ENCODE measurements at places on chromosomes 7 and 10. TPM values are rescaled to one million over a fixed set of nuclear protein-coding genes. Genes with fewer than 3 reads are reported as not detected.

The STEAP1B gene
- 89.9 TPM for total RNA-seq

The CTAGE8 gene
- 0.39 TPM for total RNA-seq

- no peak for DNase-seq
Observed at GRCh38 chr7:116955340-116955739, 2.0 kb downstream of the ST7 start.

The ADRB1 gene
- not detected for total RNA-seq

DNA sequence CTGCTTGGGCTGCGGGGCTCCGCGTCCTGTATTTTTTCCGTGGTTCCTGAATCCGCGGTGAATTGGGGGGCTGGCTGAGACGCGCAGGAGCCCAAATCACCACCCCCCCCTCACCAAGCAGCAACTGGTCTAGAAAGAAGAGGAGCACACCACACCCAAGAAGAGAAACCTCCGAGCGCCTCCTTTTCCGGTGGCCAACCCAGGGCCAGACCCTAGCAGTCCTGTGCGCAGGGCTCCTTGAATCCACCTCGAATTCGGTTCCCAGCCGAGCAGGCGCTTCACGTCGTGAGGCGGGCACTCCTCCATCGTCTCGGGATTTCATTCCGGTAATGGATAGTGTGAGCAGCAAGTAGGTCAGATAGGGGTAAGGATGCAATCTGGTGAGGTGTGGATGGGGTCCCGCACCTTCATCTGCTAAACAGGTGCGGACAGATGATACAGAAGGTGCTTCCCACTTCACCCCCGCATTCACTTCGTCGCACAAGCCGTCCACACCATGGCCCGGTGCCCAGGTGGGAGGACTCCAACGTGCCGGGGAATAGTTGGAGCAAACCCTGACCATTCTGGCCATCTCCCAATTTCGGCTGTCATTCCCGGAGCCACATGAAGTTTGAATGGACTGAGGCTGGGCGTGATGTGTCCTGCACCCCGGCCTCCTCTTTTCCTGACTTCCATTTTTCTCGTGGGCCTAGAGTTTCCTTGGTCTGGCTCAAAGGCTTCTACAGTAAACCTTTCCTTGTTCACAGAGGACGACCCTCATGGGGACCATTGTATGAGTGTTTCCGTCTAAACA is 19.8 kb upstream of the ZNF273 start:
- no peak for DNase-seq

DNA sequence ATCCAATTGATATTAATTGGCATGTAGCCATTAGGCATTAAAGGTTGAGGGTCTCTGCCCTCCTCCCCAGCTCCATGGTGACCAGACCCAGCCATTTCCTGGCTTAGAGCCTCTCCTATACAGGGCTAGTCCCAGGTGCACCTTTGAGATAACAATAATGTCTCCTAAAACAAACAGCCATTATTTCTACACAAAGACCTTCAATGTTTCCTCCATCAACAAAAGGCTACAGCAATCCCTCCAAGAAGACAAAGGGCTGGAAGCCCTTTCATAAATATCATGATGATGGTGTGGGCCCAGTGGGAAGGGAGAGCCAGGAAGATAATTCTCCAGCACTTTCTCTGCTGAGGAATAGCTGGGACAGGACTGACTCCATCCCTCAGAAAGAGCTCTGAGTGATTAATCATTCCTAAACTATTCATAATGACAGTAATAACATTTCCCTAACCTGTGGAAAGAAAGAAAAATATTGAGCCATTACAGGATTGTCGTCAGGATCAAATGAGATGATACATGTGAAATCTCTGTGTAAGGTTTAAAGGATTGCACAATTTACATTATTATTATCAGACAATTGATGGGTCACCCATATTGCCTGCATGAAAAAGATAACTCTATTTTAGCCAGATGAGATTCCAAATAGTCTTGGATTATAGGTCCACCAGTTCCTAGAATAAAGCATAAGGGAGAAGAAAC is 10.2 kb downstream of the PKD2L1 start:
- no peak for DNase-seq

The IMMP2L gene
- total RNA-seq = 10.5 TPM

- no peak for DNase-seq
Observed at GRCh38 chr10:103551619-103552602, 58.4 kb downstream of the NEURL1 start.

DNA sequence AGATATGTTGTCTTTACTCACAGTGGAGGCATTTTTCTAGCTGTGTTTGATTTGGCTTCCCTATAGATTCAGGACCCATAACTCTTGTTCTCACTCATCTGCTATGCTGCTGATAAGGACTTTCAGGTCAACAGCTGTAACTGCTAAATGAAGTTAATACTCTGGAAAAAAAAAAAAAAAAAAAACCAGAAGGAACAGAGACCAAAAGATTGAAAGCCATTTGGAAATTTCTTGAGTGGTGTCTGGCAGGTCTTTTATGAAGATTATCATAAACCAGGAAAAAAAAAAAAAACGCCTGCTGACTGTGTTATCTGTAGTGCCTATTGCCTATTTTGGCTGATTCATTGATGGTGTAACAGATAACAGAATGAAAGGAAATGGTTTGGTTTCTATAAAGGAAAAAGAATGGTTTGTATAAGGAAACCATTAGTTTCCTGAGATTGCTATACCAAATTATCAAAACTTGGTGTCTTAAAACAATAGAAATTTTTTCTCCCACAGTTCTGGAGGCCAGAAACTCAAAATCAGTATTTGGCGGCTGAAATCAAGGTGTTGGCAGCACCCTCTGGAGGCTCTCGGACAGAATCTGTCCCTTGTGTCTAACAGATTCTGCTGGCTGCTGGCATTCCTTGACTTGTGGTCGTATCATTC is 60.5 kb upstream of the BET1 start:
- DNase-seq = peak; percentile 69

DNA sequence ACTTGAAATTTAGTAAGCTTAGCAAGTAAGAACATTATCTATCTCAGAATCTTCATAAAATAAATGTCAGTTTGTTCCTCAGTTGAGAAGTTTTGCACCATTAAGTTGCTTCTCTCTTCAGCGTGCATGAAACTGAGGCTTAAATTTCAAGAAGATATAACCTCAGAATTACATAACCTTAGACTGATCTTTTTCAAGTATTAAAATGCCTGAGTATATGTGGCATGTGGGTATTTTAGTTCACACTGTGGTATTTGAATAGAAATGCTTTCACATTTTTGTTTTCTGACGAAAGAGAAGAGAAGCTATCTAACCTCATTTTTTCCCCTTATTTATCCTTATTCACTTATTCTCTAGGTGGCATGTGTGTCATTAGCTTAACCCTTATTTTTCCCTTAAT is 104.1 kb downstream of the PHF14 start:
- DNase-seq = no peak

DNA sequence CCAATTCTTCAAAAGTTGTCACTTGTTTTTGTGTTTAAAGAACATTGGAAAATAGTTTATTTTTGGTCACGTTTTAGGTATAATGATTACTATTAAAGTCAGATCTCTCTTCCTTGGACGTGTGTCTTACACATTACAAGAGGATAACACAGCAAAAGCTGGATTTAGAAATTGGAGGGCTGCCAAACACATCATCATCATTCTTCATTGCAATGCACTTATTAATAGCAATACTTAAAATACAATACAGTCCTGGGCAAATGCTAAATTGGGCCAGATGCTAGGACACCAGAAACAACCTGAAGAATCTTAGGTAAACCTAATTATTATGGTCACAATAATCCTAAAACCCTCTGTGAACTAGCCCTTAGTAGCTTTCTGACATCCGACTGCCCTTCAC is 303.6 kb downstream of the DGKB start:
- no peak for DNase-seq

The MOGAT3 gene
- not detected for total RNA-seq

The NUTM2B gene
- total RNA-seq = 0.24 TPM

- DNase-seq = no peak
Observed at GRCh38 chr10:37489658-37490003, 364.2 kb downstream of the ANKRD30A start.

DNA sequence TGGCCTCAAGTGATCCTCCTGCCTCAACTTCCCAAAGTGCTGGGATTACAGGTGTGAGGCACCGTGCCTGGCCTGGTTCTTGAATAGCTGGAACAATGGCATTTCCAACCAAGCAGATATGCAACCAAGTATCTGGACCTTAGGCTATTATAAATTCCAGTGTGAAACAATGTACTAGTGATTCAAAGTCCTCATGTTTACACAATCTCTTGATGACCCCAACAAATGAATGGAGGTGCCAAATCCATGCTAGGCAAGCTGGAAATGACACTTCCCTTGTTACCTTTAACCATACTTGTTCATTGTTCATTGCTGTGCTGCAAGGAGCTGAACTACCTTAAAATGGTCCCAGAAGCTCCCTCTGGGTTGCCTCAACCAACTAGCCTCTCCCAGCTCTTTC is 282.2 kb upstream of the KLF14 start:
- DNase-seq = no peak

- peak; percentile 57 for DNase-seq
Observed at GRCh38 chr10:72337039-72337629, 17.6 kb downstream of the DNAJB12 start.

The TAS2R41 gene
- not detected for total RNA-seq

GRCh38 chr10:100568912-100569311 is 33.2 kb downstream of the HIF1AN start:
- DNase-seq = no peak

DNA sequence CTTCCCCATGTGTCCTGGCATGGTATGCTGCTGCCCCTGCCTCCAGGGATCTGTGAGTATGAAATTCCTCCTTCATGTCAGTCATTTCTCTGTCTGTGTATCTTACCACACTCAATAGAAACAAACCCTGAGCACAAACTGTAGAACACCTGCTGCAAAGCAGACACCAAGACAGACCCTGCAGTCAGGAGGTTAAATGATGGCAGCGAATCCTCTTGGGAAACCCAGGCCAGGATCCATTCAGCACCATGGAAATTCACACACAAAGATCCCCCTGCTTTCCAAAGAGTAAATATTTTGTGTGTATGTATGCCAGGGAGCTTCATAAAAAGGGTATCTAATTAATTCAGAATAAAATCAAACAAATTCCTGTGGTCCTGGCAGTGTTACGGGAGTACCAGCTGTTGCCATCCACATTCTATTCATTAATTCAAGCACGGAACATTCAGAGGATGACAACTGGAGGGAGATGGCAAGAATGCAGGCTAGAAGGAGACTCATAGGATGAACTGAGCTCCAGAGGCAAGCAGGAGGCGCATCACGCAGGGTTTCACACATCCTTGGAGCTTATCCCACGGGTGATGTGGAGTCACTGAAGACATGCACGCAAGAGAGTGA is 14.8 kb downstream of the ITIH5 start:
- DNase-seq = peak; percentile 26

The LRIT1 gene
- total RNA-seq = not detected

The RAMP3 gene
- 0.78 TPM for total RNA-seq

DNA sequence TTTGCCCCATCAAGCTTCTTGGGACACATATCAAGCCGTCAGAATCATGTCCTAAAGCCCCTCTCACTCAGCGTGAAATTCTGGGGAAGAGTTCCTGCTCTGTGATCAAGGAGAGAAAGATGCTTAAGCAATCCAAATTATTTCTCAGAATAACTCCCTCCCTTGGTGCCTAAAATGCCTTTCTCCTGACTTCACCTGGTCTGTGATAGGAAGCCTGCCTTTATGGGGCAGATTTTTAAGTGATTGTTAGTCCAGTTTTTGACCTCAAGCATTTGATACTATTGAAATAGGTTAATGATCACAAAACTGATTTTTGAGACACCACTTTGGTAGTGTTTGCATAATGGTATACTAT is 76.4 kb upstream of the MAGI2 start:
- DNase-seq = no peak

GRCh38 chr7:74269757-74270277 is 15.6 kb upstream of the RFC2 start:
- peak; percentile 80 for DNase-seq

The CTAGE4 gene
- total RNA-seq = 0.29 TPM

DNA sequence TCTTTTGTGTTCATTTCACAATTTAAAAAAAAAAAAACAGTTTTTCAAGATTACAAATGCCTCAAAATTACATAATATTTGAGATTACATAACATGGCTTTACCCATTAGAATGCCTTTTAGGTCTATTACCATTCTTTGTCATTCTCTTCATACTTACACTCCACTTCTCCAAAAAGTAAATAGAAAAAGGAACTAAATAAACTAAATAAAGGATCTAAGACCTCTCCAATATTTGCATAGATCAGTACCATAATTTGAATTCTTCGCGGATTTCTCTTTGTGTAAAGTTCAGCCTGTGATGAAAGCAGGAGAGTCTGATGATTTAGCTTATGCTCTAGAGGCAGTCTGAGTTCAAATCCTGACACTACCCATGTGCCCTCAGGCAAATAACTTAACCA is 56.4 kb upstream of the C1GALT1 start:
- DNase-seq = no peak

The PSAP gene
- total RNA-seq = 324 TPM

The CPA4 gene
- total RNA-seq = 17.9 TPM

- no peak for DNase-seq
Observed at GRCh38 chr10:92829042-92829785, 19.1 kb upstream of the EXOC6 start.

GRCh38 chr10:11307937-11308336 is 290.3 kb downstream of the CELF2 start:
- DNase-seq = no peak

DNA sequence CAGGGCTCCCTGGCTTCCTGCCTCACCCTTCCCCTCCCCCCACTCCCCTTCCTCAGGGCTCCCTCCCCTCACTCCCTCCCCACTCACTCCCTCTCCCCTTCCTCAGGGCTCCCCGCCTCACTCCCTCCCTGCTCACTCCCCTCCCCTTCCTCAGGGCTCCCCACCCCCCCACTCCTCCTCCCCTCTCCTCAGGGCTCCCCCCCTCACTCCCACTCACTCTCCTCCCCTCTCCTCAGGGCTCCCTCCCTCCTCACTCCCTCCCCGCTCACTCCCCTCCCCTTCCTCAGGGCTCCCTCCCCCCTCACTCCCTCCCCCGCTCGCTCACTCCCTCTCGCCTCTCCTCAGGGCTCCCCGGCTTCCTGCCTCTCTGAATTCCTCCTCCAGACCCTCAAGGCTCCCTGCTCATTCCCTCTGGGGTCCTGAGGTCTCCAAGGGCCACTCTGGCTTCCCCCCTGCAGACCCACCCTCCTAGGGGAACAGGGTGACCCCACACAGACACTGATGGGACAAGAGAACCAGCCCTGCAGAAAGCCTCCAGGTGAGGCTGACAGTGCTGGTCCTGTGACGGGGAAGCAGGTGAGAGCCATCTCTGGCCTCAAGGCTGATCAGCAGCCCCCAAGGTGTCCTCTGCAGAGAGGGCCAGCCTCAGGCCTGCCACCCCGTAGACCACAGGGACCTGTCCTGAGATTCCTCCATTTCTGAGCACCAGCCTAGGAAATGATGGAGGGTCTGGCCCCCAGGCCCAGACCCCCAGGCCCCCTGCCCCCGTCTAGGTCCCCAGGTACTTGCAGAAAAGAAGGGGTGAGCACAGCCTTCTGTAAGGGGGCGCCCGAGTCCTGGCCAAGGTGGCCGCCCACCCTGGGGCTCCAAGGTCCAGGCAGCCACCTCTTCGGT is 47.2 kb downstream of the PWWP2B start:
- no peak for DNase-seq

GRCh38 chr10:76991621-76992020 is 646.0 kb downstream of the KCNMA1 start:
- no peak for DNase-seq

- peak; percentile 62 for DNase-seq
Observed at GRCh38 chr10:61903221-61903927, 1.9 kb downstream of the ARID5B start.

GRCh38 chr7:100431286-100431735 is 1.7 kb downstream of the MEPCE start:
- DNase-seq = no peak

The NRCAM gene
- total RNA-seq = 0.78 TPM

The CHST15 gene
- 36.4 TPM for total RNA-seq

All from RPMI7951 (cell line).